Renal cortex interstitium (tissue), 15 donors: ENCODE measurements at places on chromosomes 12 and 14.
A peak's percentile ranks its signal among the peaks of the same experiment; 100 is the strongest.

DNA sequence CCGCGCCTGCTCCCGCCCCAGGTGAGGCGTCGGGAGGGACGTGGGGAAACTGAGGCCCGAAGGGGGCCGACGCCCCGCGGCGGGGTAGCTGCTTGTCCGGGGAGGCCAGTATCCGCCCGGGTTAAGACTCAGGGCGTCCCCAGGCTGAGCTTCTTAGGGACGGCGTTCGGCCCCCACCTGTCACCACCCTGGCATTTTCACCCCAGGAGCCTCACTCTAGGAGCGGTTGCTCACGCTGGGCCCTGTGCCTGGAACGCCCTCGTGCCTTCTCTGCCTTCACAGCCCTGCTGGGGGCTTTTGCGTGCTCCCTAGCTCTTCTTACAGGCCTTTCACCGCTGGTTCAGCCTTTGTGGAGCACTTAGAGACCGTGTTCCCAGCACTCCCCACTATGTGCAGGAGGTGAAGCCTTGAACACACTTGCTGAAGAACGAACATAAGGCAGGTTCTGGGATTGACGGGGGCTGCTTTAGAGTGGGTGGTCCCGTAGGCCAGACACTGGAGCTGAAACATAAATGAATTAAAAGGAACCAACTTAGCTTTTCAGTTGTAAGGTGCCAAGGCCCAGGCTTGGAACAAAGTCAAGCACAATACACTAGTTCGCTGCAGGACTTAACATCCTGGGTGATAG is 601 bp downstream of the ZNF839 start:
- no peak for DNase-seq

- no peak for DNase-seq
Observed at GRCh38 chr14:99174770-99175319, 97.2 kb downstream of the BCL11B start.

GRCh38 chr12:34016361-34016760 is 5.9 kb upstream of the ALG10 start:
- no peak for DNase-seq

DNA sequence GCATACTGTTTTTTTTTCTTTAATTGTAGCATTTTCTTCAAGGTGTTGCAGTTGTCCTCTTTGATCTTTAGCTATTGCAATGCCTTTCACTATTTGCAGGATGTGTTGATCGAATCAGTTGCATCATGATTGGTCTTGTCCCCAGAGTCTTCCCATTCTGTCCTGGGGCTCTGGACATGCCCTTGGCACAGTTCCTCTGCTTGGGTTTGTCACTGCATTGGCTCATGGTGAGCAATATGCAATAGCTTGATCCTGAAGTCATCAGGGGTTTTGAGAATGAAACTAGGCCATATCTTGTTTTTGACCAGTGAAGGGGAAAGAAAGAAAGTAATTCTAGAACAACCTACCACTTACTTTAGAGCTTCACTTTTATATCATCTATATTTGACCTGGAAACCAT is 281.5 kb downstream of the TMEM117 start:
- no peak for DNase-seq

DNA sequence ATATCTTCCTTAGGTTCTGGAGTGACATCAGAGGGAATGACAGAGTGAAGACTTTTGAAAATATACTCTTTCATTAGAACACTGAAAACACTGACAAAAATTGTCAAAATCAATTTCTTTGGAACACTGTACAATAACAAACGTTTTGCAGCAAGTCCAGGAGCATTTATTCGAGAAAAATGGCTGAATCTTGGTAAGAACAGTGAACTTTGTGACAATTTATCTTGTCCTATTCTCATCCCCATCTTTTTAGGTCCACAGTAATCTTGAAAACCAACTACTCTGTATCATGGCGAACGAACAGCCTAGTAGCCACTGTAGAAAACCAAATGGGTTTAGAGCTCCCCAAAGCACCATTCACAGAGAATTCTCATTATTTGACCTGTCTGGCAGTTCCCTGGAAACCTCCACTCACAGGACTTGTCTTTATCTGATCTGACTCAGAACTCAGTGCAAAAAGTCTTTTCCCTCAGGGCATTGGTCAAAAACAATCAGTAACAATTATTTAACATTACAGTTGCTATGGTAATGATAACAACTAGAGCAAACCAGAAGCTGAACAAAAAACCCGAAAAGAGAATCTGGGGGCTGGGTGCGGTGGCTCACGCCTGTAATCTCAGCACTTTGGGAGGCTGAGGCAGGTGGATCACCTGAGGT is 20.3 kb upstream of the PPP2R5E start:
- no peak for DNase-seq

DNA sequence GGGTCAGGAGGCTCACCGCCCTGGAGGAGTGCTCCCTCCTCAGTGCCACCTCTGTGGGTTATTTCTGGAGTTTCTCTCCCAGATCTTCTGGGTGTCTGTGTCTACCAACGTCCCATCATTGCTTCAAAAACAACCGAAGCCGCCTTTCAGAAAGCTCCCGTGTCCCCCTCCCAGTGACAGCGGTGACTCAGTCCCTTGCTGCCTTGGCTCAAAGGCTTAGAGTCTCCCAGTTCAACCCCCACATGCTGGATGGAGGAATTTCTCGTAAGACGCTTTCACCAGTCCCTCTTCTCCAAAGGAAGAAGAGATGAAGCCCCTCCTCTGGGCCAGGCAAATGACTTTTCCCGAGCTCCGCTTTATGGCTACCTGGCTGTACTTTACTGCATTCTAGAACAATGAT is 146.6 kb downstream of the RBM19 start:
- DNase-seq: no peak

- no peak for DNase-seq
Observed at GRCh38 chr14:104571246-104571645, 8.3 kb upstream of the C14orf180 start.

- no peak for DNase-seq
Observed at GRCh38 chr12:54385251-54385914, 850 bp upstream of the ZNF385A start.

DNA sequence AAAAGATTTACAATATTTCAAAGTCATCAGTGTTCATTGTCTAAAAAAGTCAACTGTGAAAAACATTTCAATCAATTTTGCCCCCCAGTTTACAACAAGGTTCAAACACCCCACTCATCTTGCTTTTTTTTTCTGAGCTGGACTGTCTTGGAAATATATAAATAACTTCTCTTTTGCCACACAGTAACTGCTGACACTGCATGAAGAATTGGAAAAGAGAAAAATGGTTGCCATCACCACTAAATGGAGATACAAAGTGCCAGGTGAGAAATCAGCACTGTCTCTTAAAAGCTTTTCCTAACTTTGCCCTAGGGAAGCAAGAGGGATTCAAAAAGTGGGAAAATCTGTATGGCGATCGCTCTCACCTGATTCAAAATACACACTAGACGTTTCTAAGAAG is 101.4 kb downstream of the TRAFD1 start:
- DNase-seq: no peak

DNA sequence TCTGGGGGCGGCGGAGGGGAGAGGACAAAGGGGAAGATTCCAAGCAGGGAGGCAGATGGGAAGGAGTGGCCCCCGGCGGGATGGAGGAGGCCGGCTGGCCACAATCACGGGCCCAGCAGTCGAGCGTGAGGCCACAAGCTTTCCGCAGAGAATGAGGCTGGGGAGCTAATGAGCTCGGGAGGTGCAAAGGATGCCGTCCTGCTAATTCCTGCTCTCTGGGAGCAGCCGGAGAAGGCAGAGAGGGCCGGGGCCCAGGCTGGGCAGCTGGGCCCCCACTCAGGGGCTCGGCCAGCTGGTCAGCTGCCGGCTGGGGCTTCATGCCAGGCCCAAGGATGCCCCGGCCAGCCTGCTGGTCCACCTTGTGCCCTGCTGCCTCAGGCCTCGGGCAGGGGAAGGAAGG is 98.1 kb upstream of the LHX5 start:
- DNase-seq: no peak

GRCh38 chr12:74530676-74531075 is 7.0 kb upstream of the ATXN7L3B start:
- no peak for DNase-seq

GRCh38 chr12:128662101-128662500 is 161.7 kb downstream of the SLC15A4 start:
- DNase-seq: peak; percentile 30

- DNase-seq: no peak
Observed at GRCh38 chr12:52358575-52359350, 8.5 kb downstream of the KRT85 start.

DNA sequence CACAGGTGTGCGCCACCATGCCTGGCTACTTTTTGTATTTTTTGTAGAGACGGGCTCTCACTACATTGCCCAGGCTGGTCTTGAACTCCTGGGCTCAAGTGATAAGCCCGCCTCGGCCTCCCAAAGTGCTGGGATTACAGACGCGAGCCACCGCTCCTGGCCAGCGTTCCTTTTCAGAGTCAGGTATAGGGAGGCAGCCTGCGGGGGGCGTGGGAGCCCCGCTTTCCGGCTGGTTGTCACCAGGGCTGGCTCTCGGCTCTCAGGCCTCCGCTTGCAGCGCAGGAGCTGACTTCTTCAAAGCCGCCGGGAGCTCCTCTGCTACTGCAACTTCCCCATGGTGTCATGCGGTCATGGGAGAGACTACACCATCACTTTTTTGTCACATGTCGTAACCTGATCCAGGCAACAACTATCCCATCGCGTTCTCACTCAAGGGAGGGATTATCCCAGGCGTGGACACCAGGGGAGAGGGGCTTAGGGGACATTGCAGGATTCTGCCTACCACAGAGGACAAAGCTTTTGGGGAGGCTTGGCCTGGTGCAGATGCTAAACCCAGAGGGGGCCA is 129.4 kb downstream of the SCARB1 start:
- DNase-seq: no peak

GRCh38 chr14:92511453-92512238 is 1.9 kb upstream of the RIN3 start:
- DNase-seq: no peak

DNA sequence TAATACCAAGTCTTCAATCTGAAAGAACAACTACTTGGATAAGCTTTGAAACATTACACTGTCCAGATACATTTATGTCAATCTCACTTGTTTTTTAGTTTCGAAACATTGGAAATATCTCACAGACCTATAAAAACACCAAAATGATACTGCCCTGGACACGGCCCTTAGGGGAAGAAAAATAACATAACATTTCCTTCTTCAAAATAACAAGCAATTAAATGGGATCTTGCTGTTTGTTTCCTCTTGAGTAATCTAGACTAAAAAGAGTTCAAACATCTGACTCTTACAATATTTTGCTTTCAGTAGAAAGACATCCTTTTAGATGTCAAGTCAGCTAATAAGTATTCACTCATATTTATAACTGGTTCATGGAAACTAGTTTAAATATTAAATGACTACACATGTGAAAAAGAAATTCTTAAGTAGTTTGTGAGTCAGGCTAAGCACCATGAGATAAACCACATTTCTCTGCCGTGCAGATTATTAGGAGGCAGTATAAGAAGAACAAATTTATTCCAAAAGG is 87.5 kb downstream of the EPS8 start:
- no peak for DNase-seq

GRCh38 chr12:71183018-71183417 is 25.2 kb upstream of the TSPAN8 start:
- no peak for DNase-seq

- no peak for DNase-seq
Observed at GRCh38 chr14:64786296-64787149, 82.3 kb downstream of the PLEKHG3 start.

GRCh38 chr14:66910311-66910840 is 278.9 kb upstream of the GARIN2 start:
- no peak for DNase-seq

DNA sequence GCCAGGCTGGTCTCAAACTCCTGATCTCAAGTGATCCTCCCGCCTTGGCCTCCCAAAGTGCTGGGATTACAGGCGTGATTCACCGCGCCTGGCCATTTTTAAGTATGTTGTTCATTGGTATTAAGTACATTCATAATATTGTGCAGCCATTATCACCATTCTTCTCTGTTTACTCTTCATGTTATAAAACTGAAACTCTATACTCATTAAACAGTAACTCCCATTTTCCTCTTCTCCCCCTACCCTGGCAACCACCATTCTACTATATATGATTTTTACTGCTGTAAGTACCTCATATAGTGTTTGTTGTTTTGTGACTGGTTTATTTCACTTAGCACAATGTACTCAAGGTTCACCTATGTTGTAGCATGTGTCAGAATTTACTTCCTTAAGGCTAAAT is 23.1 kb downstream of the METAP2 start:
- no peak for DNase-seq

DNA sequence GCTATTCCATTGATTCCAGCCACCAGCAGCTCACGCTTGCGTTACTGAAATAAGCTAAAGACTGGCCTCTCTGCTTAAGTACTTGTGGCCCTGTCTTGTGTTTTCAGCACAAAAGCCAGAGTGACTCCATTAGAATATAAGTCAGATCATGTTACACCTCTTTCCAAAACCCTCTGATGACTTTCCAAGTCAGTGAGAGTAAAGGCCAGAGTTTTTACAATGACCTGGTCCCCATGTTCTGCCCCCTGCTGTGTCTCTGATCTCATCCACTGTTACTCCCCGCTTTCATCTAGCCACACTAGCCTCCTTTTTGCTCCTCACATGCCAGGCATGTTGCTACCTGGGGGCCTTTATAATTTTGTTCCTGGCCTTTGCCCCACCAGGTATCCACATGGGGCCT is 6.9 kb upstream of the CKAP4 start:
- no peak for DNase-seq

- DNase-seq: no peak
Observed at GRCh38 chr12:32053881-32054624, 52.6 kb upstream of the BICD1 start.

GRCh38 chr12:30447061-30447750 is 248.5 kb downstream of the IPO8 start:
- no peak for DNase-seq

DNA sequence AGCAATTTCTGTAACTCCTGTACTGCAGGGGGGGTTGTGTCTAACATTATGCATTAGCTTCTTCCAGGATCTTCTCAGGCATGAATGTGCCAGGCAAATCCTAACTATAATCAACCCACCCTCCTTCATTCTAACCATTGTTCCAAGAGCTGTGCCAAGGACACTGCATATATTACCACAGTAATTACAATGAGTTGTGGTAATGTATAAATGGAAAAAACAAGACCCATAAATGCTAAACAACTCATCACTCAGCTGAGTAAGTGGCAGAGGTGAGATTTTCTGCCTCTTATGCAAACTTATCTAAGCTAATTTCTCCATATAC is 80.6 kb downstream of the PRKD1 start:
- DNase-seq: no peak

- no peak for DNase-seq
Observed at GRCh38 chr14:91873471-91874415, 6.4 kb upstream of the TC2N start.

- DNase-seq: no peak
Observed at GRCh38 chr12:48119834-48120195, 651 bp downstream of the PFKM start.
